Naive B cell (primary cell): ENCODE measurements at places on chromosomes 1 and 21.
A peak's percentile ranks its signal among the peaks of the same experiment; 100 is the strongest.

DNA sequence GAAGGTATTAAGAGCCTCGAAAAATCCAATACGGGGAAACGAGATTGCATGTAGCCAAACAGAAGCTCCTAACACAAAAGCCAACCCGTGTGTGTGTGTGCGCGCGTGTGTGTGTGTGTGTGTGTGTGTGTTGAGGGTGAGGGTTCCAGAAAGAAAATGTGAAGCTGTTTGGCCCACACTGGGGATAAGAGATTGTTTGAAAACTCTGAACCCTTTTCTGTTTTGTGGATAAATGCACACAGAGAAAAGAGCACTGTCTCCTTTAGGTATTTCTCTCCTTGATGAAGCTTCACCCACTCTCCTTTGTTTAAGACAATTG lies 1.9 kb downstream of the WLS start:
- DNase-seq, result no peak

DNA sequence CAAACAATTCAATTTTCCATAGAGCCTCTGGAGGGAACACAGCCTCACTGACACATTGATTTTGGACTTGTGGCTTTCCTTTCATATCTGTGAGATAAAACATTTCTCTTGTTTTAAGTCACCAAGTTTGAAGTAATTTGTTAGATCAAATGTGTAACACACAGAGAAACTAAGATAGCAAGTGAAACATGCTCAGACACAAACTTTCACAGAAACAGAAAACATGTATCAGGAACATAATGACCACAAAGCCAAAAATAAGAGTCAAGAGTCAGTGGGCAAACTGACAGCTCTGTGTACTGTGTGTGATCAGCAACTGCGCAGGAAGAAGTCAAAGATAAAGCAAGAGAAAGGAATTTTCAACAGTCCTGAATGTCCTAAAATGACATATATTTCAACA lies 1237.5 kb downstream of the AMY1C start:
- no peak for DNase-seq

DNA sequence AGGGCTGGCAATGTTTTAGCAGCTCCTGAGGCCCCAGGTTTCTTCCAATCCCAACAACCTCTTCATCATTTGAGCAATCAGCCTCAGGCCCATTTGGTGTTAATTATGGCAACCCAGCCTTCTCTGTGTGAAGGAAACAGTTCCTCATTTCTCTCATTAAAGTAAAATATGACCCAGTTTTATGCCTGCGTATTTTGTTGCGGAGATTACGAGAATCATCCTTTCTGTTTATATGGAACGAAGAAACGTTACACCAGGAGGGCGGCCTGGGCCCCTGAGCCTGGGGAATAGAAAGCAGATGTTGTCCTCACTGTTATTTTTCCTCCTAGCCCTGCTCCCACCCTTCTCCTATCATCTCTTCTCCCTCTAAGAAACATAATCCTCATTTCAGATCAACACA lies 332.2 kb upstream of the USP24 start:
- no peak for DNase-seq

DNA sequence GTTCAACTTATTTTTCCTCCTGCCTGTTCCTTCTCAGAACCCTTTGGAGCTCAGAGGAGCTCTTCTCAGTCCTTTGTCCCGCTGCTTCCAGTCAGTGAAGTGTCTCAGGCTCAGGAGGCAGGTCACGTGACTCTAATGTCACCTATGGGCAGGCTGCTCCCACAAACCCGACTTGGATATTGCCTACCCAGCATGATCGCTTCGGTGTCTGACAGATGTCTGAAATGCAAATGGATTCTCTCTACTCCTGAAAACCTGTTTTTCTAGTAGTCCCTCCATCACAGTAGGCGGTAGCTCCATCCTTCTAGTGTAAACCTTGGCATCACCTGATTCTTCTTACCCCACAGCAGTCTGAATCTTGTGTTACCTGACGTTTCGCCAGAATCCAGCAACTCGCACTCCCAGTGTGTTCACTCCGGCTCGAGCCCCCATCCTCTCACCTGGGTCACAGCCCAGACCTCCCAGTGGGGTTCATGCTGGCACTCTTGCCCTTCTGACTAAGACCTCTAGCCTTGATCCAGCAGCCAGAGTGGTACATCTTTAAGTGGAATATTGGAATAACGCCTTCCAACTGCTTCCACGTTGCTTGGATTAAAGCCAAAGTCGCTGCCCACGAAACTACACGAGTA lies 5.4 kb downstream of the PADI6 start:
- no peak for DNase-seq

GRCh38 chr1:227707846-227708245 lies 27.3 kb downstream of the JMJD4 start:
- DNase-seq, result no peak

GRCh38 chr1:60279798-60280197 lies 206.2 kb upstream of the C1orf87 start:
- DNase-seq, result no peak

DNA sequence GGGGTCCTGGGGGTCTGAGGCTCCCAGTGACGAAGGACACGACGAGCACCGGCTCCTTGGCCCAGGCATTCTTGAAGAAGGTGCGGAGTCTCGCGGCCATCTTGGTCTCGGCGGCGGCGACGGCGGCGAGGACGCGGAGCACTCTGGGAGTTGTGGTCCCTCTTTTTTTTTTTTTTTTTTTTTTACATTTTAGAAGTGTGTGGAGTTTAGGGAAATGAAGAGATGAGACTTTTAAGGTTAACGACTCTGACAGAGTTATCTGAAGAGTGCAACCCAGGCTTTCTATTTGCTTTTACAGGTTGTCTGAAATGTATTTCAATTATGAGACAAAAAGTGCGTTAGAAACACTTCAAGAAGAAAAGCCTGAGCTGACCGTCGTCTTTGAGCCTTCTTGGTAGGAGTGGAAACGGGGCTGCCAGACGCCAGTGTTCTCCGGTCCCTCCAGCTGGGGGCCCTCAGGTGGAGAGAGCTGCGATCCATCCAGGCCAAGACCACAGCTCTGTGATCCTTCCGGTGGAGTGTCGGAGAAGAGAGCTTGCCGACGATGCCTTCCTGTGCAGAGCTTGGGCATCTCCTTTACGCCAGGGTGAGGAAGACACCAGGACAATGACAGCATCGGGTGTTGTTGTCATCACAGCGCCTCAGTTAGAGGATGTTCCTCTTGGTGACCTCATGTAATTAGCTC lies 9.7 kb downstream of the OR2B11 start:
- peak; percentile 7 for DNase-seq

GRCh38 chr1:17881761-17882160 lies 126.6 kb downstream of the ACTL8 start:
- DNase-seq, result no peak

DNA sequence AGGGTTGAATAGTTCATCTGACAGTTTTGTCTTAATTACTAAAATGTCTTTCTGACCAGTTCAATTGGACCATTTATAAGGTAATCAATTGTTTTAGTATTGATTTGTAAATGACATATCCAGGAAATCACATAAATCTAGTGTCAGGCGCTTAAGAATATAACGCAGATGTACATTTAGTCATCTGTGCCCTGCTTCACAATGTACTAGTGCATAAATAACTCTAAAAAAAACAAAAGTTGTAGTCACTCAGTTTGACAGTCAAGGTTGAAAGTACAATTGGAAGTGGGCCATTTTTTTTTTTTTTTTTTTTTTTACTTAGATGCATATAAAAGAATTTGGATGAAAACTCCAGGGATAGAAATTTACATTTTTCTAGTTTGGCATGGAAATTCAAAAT lies 490.4 kb downstream of the PTPRC start:
- DNase-seq, result no peak

DNA sequence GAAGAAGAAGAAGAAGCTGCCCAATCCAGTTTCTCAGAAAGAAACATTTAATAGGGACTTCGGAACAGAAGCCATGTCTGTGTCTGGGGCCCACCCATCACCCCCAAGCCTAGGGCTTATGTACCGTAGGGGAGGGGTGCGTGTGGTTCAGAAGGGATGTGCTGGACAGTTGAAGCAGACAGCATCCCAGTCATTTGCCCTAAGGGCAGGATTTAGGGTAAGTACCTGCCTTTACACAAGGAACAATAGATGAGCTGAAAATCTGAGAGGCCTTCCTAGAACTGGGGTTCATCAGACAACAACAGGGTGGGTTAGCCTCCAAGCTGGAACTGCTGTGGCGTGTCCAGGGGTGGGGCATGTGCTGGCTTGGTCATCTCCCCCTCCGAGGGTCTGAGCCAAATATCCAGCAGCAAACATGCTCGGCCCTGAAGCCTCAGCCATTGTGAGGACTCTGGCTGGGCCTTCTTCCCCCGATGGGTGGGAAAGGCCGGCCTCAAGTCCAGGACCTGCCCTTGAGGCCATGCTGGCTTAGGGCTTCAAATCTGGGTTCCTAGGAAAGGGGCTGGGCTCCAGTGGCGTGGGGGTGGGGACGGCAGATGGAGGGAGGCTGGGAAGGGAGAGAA lies 12.1 kb downstream of the CSTB start:
- DNase-seq, result no peak

DNA sequence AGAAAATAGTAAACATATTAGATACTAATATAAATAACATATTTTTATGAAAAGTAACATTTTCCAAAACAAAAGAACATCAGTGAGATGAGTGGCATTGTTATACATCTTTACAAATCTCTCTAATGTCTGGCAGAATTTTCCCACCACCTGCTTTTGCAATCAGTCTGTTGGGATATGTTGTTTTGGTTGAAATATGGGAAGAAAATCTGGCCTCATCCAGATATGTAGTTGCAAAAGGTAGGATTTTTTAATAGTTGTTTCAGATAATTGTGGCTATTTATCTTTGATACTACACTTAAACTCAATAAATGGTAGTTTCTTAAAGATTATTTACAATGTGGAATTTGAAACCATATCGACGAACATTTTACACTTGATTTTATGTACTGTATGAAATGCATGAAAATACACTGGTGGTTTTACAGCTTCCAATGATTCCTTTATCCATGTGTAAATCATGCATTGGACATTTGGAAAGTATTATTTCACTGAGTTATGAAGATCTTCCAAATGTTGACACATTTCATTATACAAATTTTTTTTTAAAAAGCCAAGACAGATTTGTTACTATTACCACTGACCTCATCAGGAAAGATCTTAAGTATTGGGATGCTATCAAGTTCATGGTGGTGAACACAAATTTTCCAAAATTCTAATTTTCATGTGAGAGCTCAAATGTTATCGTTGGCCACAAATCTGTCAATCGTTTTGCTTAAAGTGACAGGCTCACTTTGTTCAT lies 74.1 kb upstream of the CD34 start:
- no peak for DNase-seq

- DNase-seq, result no peak
These were observed 81.7 kb downstream of the AXDND1 start for GRCh38 chr1:179447489-179447888.

DNA sequence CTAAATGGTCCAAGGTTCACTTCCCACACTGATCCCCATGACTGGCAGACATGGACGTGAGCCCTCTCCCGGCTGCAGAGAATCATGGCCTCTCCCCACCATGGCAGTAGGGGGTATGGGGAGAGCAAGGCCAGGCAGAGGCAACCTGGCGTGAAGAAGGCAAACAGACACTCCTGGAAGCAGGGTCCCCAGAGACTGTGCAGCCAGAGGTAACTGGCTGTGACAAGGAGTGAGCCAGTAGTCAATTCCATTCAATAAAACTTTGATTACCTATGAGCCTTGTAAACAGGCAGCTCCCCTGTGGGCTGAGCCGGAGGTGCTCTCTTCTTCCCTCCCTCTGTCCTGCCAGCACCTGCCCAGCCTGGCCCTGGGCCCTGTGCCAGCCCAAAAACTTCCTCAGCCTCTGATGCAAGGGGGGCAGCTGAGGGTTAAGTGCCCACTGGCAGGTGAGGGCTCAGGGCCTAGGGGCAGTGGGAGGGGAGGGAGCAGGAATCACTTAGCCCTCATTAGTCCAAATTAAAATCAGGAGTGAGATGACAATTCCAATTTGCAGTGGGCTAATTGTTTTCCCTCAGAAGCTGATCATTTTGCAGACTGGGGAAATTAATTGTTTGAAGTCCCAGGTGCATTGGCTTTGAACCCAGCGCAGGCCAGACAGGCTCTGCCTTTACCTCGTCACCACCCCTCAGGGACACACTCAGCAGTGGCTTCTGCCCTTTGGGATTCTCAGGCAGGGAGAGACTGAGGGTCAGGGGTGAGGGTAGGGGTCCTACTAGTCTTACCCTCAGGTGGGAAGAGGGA lies 35.6 kb downstream of the LRRN2 start:
- no peak for DNase-seq

- DNase-seq, result no peak
These were observed 22.0 kb downstream of the PANK4 start for GRCh38 chr1:2504225-2504948.

GRCh38 chr1:52063192-52063591 lies 7.1 kb downstream of the BTF3L4 start:
- DNase-seq, result no peak

DNA sequence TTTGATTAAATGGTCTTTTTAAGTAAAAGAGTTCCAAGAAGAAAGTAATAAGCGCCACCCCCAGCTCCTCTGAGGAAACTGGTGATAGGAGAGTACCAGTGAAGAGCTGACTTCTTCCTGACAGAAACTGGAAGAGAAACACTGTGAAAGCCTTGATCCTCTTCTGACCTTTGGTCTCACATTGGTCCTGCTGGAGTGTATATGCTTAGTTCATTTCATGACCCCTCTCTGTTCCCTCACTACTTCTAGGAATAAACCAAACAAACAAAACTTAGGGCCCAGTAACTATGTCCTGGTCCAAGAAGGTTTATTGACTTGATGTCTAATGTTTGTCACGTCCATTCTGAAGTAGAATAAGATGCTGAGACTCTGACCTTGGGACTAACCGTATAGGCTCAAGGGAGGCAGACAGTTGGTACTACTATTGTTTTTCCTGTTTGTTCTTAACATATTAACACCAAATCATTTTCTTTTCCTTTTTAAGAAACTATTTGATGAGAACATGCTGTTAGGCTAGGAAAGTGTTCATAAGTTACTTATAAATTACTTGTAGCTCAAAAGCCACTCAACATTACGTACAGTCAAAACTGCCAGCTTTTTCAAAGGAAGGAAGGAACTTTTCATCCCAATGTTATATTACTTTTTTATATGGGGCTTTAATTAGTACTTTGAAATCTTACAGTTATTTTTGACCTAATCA lies 57.9 kb downstream of the MIER1 start:
- DNase-seq, result no peak

DNA sequence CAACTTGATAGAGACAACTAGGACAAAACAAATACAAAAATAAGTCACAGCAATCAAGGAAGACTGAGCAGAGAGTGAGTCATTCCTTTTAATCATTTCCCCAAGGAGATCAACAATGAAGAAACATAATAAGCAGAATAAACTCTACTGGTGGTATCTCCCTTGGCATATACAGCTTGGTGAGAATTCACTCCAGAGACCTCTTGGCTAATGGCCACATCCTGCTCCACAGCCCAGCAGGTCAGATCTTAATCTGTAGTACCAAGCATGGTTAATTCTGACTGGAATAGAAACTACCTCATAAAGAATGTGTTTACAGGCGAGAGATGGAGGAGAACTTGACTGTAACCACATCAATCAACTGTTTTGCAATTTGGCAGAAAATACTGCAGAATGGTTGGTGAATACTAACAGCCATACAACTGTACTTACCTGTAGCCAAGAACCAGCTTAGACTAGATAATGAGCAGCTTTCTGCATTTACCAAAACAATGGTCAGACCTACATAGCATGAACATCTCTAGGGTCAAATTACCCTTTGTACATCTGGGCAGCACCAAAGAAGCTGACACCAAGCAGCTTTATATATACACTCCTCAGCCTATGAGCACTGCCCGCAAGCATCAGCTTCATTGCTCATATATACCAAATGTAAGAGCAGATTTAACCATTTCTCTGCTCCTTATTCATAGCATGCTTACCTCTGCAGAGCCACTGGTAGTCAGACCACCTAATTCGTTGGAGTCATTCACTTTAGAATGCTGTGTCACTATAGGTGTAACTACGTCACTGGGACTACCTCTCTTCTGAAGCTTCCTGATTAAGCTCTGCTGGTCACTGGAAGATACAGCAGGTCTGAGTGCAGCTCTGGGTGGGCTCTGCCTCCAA lies 51.0 kb downstream of the KIAA0319L start:
- DNase-seq, result no peak
